Activated naive CD4-positive, alpha-beta T cell treated with anti-CD3 and anti-CD28 coated beads, Interleukin-2, amount 50 U/mL, for 72 hours (primary cell): ENCODE measurements at places on chromosomes 6 and 20.

- no peak for DNase-seq
Measured at GRCh38 chr6:52640916-52641315, 30.0 kb upstream of the TMEM14A start.

DNA sequence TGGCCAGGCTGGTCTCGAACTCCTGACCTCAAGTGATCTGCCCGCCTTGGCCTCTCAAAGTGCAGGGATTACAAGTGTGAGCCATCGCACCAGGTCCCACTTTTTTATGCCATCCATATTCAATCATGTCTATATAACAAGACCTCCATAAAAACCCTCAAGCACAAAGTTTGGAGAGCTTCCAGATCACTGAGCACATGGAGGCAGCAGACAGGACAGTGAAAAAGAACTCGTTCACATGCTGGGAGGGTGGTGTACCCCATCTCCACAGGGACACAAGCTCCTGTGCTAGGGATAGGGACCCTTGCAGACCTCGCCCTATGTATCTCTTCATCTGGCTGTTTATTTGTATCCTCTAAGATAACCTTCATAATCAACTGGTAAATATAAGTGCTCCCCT lies 30.3 kb downstream of the KIF13A start:
- no peak for DNase-seq

- DNase-seq: no peak
Measured at GRCh38 chr20:22515264-22515663, 69.1 kb downstream of the FOXA2 start.

- no peak for DNase-seq
Measured at GRCh38 chr6:133890711-133891148, 1.8 kb downstream of the TCF21 start.

DNA sequence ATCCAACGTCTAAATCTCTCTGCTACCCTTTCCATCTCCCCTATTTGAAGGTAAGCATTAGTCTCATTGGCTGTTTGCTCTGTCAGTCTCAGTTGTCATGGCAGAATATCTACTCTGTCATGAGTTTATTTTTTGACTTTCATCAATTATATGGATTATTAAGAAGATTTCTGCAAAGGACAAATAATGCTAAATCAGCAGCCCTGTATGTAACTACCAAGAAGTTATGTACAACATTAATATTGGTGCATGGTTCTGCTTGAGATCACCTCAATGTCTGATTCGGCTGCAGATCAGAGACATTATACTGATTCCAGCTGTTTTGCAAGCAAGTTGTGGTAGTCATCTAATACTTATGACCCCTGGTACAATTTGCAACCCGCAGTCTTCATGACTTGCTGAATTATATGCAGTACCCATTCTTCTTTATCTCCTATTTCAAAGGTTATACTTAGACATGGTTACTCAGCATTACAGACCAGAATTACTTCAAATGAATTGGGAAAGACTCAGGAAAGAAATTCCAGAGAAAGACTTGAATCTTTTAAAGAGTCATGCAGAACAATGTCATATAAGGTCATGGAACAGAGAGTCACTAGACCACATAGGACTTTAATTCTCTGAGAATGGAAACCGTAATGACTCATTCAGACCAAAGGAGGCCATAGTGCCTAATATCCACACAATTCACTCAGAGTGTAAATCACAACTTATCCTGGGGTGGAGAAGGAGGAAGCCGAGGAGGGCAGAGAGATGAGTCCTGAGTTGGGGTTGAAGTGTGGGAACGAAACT lies 201.4 kb downstream of the IBTK start:
- no peak for DNase-seq

- no peak for DNase-seq
Measured at GRCh38 chr6:137188855-137189254, 15.4 kb upstream of the IL22RA2 start.

DNA sequence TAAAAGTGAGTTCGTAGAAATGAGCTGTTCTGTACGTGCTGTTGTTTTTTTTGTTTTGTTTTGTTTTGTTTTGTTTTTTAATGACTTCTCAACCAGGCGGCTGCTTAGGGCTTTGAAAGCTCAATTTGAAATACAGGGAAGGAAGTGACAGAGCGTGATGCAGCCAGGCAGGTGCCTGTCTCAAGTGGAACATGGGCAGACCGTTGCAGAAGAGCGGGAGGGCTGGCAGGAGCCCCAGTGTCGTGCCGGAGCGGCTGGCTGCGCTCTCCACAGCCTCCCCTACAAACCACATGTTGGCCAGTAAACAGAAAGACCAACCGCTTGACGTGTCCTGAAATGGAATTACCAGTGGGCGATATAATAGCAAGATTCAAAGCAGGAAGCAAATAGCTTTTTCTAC lies 164.9 kb upstream of the RREB1 start:
- DNase-seq: no peak

DNA sequence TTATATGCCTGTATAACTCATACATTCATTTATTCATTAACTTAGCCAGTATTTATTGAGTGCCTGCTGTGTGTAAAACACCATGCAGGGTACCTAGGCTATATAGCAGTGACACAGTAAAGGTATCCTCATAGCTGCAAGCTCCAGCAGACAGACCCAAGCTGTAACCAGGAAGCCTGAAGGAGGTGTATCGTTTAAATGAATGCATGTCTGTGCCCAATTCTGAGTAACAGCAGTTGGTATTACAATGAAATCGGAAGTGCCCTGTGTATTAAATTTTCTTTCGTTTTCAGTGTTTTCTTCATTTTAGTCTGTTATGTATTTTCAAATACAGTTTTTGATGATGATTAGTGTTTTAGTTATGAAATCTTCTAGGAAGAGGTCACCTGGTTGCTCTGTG lies 485.8 kb upstream of the SOX4 start:
- no peak for DNase-seq

GRCh38 chr20:31494131-31494530 lies 19.0 kb downstream of the REM1 start:
- no peak for DNase-seq

DNA sequence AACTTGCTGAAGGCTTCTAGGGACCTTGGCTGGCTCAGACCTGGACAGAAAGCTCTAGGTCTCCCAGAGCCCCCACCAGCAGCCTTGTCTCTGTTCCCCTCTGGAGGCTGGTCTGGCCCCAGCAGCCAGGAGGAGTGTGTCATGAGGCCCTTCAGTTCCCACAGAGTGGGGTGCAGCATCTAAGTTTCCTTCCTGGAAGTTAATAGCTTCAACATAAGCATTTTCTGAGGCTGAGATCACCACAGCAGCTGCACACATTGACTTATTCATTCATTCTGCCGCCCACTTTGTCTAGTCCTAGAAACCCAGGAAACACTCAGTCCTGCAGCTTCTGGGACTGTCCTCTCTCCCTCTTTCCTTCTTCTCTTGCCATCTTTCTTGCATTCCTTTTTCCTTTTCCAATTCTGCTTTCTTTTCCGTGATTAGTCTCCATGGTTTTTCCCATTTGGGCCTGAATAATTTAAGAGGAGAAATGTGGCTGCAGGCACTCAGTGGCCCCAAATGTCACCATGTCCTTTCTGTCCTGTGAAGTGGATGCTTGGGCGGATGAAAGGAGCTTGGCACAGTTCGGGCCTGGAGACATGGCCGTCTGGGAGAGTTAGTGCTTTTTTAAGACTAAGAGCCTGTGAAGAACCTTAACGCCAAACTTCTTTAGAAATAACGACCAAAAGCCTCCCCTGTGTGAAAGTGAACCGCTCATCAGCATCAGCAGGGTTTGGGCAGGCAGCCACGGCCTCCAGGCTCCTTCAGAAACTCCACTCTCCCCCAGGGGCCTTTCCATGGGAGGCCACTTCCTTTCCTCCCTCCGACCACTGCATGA lies 31.0 kb upstream of the PCMTD2 start:
- DNase-seq: no peak

DNA sequence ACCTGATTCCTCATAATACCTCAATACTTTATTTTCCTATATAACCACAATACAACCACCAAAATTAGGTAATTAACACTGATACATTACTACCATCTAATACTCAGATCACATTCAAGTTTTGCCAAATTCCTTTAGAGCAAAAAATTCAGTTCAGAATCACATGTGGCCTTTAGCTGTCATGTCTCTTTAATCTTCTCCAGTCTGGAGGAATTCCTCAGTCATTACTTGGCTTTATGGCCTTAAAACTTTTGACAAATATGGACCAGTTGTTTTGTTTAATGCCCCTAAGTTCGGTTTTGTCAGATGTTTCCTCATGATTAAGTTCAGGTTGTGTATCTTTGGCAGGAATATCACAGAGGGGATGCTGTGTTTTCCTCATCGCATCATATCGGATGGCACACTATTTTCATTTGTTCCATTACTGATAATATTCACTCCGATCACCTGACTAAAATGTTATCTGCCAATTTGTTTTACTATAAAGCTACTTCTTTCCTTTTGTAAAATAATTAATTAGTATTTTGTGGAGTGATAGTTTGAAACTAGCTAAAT lies 51.2 kb upstream of the AKIRIN2 start:
- DNase-seq: no peak
